SK-N-DZ (cell line): ENCODE measurements at places on chromosomes 16 and 17.

DNA sequence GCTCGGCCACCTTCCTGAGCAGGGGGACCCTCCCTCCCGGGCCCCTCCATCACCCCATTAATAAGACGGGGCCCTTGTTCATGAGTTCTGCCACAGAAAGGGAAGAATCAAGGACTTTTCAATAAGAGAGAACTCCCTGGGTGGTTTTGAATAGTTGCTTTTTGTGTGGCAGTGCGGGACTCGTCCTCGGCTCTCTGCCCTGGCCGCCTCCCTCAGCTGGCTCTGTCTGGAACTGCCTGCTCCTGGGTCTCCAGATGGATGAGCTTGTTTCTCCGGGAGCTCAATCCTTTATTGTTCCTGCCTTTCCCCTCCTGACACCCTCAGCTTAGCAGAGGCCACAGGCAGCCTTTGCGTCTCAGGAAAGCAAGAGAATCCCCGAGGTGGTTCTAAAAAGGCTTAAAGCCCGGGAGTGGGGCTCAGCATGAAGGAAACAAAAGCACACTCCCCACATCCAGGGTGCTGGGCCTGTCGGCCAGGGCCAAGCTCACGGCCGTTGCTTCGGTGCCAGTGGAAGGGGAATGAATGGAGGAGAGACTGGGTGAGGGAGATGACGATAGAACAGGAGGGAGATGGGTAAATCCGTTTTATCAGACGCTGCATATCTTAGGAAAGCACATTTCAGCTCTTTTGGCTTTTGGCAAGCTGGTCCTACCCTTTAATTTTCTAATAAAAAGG is 60.2 kb downstream of the RAI1 start:
- DNase-seq: no peak

DNA sequence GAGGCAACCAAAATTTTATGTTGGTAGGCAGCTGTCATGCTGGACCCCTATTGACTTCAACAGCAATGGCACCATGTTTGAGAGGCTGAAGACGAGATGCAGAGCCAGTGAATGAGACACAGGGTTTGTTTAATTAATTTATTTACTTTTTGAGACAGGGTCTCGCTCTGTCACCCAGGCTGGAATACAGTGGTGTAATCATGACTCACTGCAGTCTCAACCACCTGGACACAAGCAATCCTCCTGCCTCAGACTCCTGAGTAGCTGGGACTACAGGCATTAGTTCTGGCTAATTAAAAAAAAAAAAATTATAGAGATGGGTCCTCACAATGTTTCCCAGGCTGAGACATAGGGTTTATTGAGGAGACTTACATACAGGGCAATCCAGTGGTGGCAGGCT is 36.2 kb upstream of the PPM1D start:
- no peak for DNase-seq

DNA sequence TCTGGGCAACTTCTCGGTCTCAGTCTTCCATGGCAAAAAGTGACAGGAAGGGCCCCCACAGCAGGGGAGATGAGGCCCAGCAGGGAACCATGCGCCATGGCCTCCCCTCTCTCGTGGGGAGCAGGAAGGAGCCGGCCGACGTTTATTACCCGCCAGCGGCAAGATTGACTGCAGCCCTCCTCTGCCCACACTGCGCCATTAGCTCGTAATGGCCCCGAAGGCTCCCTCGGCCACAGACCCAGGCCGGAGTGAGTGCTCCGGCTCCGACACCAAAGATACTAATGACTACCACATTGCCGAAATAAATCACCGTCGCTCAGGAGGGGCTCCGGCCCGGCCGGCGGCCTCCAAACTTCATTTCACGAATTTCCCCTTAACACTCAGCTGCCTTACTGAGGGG is 226.9 kb downstream of the C16orf78 start:
- no peak for DNase-seq

DNA sequence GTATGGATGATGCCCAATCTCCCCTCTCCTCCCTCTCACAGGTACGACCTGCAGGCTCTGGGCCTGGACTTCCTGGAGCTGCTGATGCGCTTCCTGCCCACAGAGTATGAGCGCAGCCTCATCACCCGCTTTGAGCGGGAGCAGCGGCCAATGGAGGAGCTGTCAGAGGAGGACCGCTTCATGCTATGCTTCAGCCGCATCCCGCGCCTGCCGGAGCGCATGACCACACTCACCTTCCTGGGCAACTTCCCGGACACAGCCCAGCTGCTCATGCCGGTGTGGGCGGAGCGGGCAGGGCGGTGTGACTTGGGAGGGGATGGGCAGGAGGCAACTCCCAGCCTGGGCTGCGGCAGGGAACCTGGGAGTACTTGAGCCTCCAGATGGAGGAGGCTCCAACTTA is 18.1 kb downstream of the SPATA32 start:
- no peak for DNase-seq

GRCh38 chr17:16941072-16942036 is 30.6 kb downstream of the TNFRSF13B start:
- DNase-seq: no peak

DNA sequence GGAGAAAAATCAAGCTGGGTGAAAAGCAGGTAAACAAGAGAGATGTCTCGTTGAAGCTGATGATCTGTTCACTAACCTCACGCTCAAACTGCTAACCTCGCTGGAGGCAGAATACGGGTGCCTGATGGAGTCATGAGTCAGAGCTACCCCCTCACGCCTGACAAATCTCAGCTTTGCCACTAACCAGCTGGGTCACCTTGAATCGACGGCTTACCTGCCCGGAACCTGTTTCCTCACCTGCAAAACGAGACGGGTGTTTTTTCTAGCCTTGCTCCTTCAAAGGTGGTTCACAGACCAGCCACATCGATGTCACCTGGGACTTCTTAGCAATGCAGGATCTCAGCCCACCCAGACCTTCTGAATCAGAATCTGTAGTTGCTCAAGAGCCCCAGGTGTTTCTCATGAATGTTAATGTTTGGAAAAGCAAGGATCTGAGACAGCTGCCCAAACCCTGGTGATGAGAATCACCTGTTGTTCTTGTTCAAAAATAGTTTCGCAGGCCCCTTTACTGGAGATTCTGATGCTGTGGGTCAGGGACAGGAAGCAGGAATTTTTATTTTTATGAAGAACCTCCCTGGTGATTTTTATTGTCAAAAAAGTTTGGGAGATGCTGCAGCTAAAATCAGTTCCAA is 56.9 kb downstream of the MARCHF10 start:
- no peak for DNase-seq

DNA sequence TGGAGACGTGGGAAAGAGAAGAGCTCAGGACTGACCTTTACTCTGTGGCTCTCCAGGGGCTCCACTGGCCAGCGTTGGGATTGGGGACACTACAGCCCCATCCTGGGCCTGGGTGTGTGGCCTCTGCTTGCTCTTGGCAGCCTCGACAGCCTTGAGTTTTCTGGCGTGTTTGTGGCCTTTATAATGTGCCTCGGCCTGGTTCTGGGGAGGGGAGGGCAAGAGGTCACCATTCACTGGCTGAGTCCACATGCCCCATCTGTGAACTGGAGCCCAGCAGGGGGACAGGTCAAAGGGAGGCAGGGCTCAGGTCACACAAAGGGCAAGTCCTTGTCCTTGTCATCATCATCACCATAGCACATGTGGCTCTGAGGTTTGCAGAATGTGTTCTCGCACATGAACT is 11.7 kb downstream of the NKIRAS2 start:
- DNase-seq: no peak

DNA sequence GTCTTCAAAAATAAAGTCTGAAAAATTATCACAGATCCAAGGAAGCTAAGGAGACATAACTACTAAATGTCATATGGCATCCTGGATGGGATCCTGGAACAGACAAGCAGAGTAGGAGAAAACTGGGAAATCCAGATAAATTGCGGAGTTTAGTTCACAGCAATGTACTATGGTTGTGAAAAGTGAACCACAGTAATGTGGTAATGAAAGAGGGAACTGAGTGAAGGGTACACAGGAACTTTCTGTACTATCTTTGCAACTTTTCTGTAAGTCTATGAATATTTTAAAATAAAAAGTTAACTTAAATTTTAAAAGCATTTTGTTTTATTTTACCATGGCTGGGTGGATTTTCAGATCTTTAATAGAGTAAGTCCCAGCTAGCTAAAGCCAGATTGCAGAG is 16.3 kb downstream of the SLFN12L start:
- no peak for DNase-seq

DNA sequence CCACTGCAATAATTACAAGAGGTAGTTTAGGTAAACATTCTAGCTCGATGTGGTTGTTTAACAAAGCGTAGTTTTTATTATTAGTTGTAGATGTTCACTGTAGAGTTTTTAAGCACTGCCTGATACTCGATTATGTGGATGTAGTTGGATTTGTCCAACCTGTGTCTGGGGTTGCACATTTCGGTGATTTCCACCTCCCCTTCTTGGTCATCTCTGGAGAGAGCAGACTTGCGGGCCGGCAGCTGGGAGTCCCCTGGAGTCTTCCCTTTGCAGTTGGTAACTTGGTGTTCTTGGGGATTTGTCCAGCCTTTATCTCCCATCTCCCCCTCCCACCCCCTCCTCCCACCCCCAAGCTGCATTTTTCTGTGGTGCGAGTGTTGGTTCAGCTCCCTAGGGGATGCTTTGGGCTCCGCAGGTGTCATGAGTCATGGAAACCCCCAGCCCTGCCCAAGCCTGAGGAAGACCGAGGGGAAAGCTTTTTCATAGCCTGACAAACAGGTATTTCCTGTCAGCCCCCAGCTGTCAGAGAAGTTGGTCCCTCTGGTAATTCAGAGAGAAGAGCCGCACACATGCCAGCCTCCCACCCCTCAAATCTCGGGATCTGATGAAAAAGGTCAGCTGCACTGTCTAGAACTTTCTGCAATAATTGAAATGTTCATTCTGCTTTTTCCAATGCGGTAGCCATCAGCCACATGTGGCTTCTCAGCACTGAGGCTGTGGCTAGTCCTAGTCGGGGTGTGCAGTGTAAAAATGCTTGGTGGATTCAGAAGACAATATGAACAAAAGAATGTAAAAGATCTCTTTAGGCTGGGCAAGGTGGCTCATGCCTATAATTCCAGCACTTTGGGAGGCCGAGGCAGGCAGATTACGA is 50.3 kb downstream of the KSR1 start:
- no peak for DNase-seq

DNA sequence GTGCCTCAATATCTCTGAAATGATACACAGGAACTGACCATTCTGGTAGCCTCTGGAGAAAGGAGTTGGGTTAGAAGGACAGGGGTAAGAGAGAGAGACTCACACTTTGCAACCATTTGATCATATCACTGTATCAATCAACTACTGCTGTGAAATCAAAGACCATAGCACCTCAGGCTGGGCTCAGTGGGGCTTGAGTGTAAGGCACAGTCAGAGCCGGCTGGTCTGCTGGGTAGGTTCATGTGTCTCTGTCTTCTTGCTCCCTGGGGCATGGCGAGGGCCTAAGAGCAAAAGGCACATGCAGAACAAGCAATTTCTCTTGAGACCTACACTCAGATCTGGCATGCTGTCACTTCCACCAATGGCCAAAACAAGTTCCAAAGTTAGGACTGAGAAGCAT is 46.7 kb upstream of the C16orf82 start:
- no peak for DNase-seq

GRCh38 chr16:68640972-68641371 is 4.1 kb upstream of the CDH3 start:
- DNase-seq: no peak

- no peak for DNase-seq
Observed at GRCh38 chr17:21171309-21171922, 42.5 kb downstream of the TMEM11 start.

GRCh38 chr16:87582216-87582965 is 19.9 kb upstream of the JPH3 start:
- DNase-seq: peak; percentile 45

GRCh38 chr17:51087072-51087757 is 33.5 kb downstream of the SPAG9 start:
- DNase-seq: no peak

- DNase-seq: no peak
Observed at GRCh38 chr17:11238705-11239104, 2.3 kb upstream of the SHISA6 start.

GRCh38 chr16:78007121-78007520 is 15.2 kb upstream of the CLEC3A start:
- DNase-seq: no peak

DNA sequence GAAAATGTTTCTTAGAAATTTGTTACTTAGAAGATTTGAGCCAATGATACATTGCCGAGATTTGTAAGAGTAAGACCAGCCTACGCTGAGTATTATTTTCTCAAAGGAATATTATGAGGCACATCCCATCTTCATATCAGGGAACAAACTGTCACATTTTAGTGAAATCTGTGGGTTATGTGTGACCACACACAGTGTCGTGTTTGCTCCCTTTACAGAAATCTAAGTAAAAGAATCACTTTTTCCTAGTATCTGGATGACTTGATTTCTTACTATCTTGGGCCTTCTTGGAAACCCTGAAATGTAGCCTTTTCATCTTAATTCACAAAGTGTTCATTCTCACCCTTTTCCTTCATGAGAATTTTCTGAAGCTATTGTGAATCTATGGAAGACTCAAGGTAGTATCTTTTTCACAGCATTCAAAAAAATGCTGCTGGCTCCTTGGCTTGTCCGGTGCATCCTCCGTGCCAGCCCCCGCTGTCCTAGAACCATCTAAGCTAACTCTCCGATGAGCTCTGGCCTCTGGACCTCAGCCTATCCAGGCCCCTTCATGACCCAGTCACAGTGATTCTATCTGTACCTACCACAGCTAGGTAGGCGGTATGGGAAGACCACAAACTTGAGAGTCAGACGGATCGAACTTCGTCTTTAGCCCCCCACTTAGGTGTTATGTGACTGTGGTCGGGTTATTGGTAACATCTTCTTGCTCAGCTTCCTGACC is 524.3 kb downstream of the MAF start:
- DNase-seq: no peak

GRCh38 chr16:86157616-86158247 is 258.8 kb downstream of the IRF8 start:
- no peak for DNase-seq

DNA sequence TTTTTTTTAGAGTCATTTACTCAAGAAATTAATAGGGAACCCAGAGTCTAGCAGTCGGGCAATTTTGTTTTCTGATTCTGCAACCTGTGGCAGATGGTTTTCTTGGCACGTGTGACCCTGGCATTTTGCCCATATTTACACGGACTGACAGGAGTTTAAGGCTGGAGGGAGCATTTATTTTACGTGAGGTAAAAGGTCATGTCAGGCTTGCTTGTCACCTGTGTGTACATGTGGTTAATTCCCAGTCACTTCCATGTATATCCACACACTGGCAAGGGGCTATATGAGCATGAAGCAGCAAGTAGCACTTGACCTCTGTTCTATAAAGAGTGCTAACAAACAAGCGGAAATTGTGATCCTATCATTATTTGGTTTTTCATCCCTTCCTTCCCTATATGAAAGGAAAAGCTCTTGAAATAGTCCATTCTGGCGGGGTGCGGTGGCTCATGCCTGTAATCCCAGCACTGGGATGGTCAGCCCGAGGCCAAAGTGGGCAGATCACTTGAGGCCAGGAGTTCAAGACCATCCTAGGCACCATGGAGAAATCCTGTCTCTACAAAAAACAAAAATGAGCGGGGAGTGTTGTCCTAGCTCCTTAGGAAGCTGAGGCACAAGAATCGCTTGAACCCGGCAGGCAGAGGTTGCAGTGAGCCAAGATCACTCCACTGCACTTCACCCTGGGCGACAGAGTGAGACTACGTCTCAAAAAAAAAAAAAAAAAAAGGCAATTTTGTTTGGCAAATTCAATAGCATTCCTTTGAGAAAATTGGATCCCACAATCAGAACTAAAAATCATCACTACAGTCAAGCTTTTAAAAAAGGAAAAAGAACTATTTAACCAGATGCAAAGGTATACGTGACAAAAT is 2.1 kb downstream of the SPAG9 start:
- DNase-seq: no peak
